ENCODE measurements at places on chromosomes 6 and 20.

DNA sequence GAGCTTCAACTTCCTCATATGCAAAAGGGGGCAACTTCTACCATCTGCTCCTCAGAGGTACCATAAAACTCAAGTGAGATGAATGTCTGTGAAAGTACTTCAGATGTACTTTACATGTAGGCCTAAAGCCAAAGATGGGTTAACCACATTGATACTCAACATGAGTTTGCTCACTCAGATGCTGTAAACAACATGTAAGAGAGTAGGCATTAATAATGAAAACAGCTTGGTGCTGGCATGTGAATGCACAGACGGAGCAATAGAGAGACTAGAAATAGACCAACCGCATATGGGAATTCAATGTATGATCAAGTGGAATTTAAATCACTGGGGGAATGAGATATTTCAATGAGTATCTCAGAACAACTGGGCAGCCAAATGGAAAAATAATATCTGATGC lies 143.8 kb upstream of the CDYL start:
- no peak for DNase-seq

- DNase-seq, result no peak
Measured at GRCh38 chr6:74177506-74177905, 481.5 kb downstream of the CD109 start.

- DNase-seq, result no peak
Measured at GRCh38 chr20:35939264-35939663, 15.0 kb downstream of the SCAND1 start.

GRCh38 chr20:33882481-33882880 lies 71.3 kb downstream of the CHMP4B start:
- no peak for DNase-seq

DNA sequence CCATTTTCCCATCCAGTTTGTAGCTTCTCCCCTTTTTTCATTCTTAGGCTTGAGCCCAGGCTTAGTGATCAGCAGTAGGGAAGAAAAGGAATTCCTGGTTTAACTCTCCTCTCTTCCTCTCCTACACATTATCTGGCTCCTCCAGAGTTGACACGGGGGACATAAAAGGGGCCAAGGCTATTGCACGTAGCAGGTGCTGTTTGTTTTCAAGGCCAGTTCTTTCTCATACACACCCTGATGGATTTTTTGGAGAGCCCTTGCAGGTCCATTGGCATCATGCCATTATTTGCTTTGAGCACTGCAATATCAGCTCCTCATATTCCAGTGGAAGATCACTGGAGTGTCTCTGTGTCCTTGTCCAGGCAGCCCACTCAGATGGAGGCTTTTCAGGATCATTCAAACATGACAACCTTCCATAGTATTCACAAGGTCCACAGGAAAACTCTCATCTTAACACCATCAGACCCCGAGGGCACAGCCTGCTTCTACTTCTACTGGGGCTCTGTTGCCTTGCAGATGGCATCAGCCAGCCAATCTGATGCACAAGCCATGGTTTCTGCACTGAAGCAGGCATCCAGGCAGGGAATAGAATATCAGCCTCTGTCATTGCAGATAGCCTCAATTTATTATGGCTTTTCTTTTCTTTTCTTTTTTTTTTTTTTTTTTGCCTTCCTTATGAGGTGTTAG lies 18.8 kb downstream of the PLCB4 start:
- DNase-seq, result no peak

DNA sequence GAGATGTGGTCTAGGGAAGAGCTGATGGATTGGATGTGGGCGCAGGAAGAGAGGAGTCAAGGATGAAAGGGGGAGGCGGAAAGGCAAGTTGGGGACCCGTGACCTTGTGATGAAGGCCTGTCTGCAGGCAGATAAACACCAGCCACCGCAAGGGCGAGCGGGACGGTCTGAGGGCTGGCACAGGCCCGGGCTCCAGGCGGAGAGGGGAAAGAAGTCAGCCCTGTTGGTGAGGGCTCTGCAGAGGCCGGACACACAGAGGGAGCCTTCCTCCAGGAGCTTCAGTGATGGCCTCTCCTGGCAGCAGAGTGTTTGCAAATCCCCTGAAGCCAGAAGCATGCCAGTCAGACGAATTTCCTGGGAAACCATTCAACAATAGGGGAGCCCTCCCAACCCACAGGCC lies 112.2 kb downstream of the ZDHHC14 start:
- DNase-seq, result no peak

- DNase-seq, result no peak
Measured at GRCh38 chr6:147578159-147578558, 69.7 kb downstream of the SAMD5 start.

- DNase-seq, result peak; percentile 36
Measured at GRCh38 chr6:92469186-92469828, 950.1 kb downstream of the EPHA7 start.

DNA sequence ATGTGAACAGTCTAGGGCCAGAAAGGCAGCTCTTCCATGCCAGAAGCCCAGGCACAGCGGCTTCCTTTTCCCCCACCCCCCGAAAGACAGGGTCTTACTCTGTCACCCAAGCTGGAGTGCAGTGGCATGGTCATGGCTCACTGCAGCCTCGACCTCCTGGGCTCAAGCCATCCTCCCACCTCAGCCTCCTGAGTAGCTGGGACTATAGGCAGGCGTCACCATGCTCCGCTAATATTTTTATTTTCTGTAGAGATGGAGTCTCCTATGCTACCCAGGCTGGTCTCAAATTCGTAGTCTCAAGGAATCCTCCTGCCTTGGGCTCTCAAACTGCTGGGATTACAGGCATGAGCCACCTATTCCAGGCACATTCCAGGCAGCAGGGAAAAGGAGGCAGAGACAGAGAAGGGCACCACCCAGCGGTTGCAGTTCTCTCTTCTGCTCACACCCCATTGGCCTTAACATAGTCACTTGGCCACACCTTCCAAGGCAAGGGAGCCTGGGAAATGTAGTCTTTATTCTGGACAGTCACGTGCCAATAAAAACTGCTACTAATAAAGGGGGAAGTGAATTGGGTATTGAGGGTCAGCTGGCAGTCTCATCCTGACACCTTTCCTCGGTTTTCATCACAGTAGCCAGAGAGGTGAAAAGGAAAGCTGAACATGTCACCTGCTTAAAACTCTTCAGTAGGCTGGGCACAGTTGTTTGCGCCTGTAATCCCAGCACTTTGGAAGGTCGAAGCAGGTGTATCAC lies 205.9 kb downstream of the ZMYND8 start:
- peak; percentile 61 for DNase-seq

DNA sequence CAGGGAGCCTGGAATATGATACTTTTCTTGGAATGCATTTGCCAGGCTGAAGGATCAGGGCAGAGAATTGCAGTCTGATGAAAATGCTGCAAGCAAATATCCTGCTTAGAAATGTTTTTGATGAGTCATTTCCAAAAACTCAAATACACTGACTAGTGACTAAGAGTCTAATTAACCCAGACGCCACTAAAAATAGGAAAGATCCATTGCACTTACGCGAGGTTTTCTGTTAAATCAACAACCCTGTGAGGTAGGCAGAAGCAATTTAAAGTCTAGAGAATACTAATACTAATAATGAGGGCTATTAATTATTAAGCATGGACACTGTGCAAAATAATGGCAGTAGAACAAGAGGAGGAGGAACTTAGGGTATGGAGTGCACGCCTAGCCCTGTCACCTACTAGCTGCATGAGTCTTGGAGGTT lies 130.1 kb upstream of the DOK5 start:
- DNase-seq, result no peak

GRCh38 chr6:24252280-24252679 lies 105.6 kb downstream of the DCDC2 start:
- no peak for DNase-seq

DNA sequence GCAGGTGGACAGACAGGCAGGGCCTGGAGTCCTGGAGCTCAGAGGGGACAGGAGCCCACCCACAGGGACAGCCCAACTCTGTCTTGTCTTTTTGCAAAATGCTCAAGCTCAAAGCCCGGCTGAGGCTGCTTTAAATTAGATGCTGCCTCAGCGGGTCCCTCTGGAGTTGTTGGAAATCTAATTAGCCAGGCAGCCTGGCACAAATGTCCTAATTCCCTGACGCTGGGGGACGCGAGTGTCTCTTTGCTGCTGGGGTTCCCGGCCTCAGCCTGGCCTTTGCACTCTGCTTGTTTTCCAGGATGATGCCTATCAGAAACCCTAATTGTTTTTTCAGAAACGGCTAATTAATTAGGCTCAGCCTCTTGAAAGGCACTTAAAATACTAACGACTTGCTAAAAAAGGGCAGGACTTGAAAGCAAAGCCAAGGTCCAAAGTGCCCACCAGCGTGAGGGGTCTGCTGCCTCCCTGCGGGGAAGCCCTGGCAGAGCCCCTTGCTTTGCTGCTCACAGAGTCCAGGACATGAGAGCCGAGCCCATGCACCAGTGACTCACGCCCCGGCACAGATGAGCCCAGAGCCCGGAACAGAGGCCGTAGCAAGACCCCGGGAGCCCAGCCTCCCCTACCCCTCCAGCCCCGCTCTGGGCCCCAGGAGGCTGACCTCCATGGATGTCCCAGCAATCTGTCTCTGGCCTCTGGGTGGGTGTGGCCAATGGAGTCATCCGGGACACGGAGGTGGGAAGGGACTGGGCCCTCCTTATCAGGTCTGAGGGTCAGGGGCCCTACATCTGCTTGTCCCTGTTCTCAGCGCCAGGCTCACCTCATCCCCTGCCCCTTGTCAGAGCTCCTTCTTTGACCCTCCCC lies 46.0 kb upstream of the BHLHE23 start:
- DNase-seq, result no peak

GRCh38 chr6:165658395-165659058 lies 4.5 kb downstream of the PDE10A start:
- no peak for DNase-seq

DNA sequence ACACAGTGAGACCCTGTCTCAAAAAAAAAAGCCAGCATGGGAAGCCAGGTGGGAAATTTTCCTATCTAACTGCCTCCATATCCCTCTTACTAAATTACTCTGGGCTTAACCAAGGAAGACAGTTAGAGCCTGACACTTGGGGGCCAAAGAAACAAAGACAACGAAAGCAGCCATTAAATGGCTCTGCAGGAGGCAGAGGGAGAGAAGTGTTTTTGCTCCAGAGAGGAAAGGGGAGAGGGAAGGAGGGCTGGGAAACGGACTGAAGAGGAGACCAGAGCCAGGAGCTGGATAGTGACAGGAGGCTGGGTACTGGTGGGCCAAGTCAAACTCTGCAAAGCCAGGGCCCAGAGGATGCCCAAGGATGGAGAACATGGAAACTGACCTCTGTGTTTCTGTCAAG lies 10.7 kb upstream of the TGIF2 start:
- DNase-seq, result no peak

DNA sequence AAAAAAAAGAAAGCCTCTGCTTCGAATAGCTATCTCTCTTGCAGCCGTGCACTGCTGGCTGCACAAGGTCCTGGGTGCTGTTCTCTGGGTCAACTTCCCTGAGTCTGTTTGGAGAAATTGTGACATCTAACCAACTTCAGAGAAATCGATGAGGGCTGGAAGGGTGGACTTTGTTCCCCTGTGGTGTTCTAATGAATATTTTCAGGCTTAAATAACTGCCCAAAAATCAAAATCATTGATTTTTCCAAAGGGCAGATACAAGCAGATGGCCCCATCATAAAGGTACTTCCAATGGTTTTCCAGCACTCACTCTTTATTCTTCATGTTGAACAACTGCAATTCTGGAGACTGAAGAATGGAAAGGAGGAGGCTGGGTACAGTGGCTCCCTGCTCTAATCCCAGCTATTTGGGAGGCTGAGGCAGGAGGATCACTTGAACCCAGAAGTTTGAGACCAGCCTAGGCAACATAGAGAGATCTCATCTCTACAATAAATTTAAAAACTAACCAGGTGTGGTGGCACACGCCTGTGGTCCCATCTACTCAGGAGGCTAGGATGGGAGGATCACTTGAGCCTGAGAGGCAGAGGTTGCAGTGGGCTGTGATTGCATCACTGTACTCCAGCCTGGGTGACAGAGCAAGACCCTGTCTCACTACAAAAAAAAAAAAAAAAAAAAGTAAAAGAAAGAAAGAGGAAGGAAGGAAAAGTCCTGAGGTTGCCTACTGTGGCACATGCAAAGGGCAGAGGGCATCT lies 59.1 kb downstream of the FOXA2 start:
- DNase-seq, result no peak

GRCh38 chr20:22810626-22811569 lies 224.2 kb upstream of the SSTR4 start:
- no peak for DNase-seq

DNA sequence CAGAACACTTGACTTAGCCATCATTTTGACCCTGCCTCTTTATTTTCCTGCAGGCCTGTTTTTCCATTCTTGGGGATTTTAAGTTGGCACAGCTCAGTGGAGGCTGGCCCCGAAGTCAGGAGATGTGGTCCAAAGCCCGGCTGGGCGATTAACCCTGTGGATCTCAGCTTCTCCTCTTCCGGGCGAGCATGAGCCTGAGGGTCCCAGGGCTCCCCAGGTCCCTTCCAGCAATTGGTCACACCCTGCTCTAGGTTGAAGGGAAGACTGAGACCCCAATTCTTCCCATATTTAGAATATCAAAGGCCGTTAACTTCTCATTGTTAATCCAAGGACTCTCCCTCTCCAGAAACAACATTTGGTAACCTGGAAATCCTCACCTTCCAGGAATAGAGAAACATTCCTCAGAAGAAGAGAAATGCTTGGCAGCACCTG lies 2.3 kb downstream of the THBS2 start:
- peak; percentile 54 for DNase-seq

DNA sequence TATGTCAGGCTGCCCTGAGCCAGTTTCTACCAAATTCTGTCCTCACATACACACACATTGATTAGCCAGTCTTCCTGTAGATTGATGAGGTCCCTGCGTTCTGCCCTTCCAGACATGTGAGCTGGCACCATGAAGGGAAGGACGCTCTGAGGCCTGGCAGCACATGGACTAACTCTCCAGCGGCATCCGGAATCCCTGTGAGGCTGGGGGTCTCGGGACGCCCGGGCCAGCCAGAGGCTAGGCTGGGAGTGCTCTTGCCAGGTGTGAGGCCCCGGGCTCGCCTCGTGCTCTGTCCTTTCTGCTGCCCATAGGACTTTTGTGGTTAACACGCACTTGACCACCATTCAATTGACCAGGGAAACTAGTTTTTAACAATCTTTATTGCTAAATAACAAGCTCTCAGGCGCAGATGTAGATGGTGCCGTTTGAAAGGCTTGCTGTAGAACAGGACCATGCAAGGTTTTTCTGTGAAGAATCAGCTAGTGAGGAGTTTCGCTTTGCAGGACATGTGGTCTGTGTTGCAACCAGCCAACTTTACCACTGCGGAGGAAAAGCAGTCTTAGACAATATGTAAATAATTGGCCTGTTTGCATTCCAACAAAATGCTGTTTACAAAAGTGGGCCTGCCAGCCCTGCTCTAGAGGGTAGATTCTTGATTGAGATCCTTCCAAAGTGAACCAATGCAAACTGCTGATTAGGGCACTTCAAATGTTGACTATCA lies 29.3 kb downstream of the FOXF2 start:
- no peak for DNase-seq

DNA sequence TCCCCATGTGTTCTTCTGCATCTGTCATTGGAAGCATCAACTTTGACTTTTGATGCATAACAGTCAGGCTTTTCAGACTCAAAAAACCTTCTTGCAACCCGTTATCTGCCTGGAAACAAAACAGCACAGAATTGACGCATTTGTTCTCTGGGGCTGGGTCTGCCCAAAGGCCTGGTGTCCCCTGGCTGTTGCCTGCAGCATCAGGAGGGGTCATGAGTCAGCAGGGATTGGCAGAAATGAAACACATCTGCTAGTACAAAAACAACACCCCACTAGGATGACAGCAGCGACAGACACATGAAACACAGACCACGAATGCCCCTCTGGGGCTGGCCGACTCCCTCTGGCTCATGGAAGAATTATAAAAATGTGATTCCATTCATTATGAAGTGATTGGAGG lies 157.6 kb upstream of the INSM1 start:
- DNase-seq, result no peak

GRCh38 chr6:118996289-118996820 lies 61.4 kb upstream of the MCM9 start:
- DNase-seq, result no peak

GRCh38 chr6:2381872-2382661 lies 136.7 kb upstream of the GMDS start:
- no peak for DNase-seq
